ENCODE measurements at places on chromosomes 7 and 10.

DNA sequence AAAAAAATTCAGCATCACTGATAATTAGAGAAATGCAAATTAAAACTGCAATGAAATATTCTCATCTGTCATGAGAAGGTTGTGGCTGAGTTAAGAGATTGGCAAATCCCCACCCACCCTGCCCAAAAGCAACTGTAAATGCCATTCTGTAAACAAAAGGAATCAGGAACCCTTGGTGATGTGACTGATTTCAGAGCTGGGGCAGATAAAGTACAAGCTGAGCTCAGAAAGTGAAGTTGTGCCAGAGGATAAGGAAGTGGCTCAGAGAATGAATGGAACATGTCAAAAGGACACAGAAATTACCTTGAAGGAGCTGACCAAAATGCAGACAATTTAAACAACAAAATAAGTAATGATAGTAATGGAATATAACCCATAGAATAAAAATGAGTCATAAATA, 32.7 kb upstream of the ARMS2 start:
- DNase-seq, result no peak

- DNase-seq, result no peak
Observed at GRCh38 chr10:70822076-70822820, 6.5 kb downstream of the SGPL1 start.

DNA sequence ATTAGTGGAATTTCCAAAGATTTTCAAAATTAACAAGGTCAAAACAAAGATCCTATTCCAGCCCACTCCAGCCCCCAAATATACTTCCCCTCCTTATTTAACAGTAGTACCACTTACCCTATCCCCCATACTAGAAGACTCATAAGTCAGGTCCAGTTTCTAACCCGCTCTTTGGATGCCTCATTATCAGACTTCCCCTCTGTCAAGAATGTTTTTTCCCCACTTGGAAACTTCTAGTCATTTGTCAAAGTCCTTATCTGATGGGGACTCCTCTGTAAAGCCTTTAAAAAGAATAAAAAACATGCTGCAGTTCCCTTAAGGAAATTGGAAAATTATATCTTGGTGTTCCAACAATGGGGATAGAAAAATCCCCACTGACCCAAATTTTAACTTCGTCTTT, 70.1 kb downstream of the IMMP2L start:
- no peak for DNase-seq

DNA sequence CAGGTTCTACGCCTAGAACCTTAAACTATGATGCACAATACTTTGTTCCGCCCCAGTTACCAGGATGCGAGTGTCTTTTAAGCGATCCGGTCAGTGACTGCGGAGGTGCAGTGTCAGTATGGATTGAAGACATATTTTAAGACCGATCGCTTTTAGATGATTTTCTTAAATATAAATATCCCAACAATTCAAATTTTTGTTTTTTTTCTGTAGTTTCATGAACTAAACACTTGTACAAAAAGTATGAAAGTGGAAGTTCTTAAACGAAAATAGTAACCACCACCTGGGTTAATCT, 835 bp downstream of the COMMD3 start:
- no peak for DNase-seq
